CD4-positive, alpha-beta T cell treated with Interleukin-4 for 4 hours (primary cell): ENCODE measurements at places on chromosomes 3 and 15.

DNA sequence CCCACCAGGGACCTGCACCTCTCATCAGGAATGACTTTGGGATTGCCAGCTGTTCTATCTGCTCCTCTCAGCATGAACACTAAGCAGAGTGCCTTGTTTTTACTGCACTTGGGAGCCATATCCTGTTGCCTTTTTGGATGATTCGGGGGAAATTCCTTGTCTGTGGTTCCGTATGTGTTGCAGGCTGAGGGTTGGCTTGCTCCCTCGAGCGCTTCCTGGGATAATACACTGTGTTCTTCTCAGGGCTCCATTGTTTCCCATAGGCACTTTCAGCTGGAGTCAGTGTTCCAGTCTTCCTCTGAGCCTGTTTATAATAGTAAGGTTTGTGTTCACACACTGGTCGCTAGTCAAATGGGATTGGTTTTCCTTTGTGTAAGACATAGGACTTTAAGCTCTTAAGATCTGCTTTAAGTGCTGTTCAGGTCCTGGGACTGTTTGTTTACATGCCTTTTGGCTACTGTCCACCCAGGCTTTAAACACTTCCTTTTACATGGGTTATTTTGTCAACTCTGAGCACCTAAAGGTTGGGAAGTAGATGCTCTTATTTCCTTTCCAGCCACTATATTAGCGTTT, 23.4 kb downstream of the BOC start:
- DNase-seq = no peak

DNA sequence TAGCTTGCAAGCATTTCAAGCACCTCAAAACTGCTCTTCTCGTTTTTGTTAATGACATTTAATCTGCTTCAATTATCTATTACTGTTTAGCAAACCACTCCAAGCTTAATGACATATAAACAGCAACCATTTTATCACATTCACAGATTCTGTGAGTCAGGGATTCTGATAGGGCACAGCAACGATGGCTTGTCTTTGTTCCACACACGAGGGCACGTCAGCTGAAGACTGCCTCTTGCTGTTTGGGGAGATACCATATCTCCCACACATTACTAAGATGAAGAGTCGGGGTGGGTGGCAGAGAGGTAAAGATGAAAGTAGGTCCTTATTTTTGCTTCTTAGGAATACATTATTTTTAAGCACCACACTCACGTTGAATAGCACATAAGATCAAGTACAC, 19.3 kb downstream of the CPOX start:
- no peak for DNase-seq

GRCh38 chr3:4358273-4358672, 55.1 kb downstream of the SETMAR start:
- DNase-seq = no peak

- no peak for DNase-seq
These were observed 216.4 kb downstream of the TIGIT start for GRCh38 chr3:114510201-114510600.

DNA sequence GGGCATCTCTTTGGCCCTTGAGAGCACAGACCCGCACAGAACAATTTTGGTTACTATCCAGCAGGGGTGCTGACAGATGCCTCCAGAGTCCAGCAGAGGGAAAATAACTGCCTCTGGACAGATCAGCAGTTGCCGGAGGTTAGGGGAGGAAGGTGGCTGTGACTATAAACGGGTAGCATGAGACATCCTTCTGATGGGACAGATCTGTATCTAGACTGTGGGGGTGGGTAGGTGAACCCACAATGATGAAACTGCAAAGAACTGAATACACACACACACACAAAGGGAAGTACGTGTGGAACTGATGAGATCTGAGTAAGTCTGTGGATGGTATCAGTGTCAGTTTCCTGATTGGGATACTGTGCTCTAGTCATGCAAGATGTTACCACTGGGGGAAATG, 21.2 kb downstream of the ADAMTS7 start:
- DNase-seq = no peak

DNA sequence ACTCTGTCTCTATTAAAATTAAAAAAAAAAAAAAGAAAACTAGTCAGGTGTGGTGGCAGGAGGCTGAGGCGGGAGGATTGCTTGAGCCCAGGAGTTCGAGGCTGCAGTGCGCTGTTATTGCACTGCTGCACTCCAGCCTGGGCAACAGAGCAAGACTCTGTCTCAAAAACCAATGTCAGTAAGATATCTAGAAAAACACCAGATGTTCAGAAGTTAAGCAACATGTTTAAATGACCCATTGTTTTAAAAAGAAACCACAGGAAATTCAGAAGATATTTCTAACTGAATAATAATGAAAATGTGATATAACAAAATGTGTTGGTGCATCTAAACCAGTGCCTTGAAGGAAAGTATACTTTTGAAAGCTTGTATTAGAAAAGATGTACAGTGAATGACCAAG, 203.4 kb upstream of the CGNL1 start:
- no peak for DNase-seq

GRCh38 chr3:187212196-187212545, 14.9 kb downstream of the RTP1 start:
- DNase-seq = no peak

DNA sequence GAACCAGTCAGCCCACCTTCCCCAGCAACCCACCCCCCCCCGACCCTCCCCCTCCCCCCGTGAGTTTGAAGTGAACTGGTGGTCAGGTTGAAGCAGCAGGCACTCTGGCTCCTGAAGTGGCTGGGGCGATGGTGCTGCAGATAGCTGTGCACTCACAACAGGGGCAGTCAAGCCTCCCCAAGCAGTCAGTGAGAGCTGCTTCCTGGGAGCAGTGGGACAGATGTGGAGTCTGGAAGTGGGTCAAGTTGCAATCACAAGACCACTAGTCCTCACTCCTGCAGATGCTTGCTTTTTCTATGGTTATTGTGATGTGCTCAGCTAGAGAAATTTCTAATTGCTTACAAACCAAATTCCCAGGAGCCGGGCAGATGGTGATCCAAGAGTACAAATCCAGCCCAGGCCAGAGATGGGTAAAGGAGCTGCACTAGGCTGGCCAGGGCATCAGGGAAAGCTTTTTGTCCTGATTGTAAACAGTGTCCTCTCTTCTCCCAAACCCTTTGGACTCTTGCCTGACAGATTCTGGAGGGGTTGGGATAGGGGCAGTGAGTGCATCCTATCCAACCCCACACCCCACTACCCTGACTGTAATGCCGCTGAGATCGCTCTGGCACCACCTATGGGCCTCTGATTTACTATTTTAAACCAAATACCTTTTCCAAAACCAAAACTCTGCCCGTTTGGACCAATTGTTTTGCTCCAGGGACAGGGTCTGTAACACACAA, 9.8 kb upstream of the CLPX start:
- no peak for DNase-seq

- DNase-seq = no peak
These were observed 287.1 kb downstream of the NAALADL2 start for GRCh38 chr3:175146258-175146657.

DNA sequence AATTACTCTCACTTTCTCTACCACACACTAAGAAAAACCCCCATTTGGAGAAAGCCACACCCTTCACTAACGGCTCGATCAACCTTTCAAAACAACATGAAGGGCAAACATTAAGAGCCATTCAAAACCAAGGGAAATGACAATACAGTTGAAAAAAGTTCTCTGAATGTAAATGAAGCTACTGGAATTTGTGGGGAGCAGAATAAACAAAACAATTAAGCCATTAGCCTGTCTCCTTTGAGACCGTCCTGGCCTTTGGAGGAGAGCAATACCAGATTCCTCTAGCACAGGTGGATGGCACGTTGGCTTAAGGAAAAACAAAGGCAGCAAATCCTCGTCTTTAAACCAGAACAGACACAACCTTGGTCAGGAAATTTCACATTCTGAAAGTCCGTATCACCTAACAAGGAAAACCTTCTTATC, 18.7 kb downstream of the MYO1E start:
- DNase-seq = no peak

- DNase-seq = no peak
These were observed 62.9 kb downstream of the UMPS start for GRCh38 chr3:124793054-124793739.

DNA sequence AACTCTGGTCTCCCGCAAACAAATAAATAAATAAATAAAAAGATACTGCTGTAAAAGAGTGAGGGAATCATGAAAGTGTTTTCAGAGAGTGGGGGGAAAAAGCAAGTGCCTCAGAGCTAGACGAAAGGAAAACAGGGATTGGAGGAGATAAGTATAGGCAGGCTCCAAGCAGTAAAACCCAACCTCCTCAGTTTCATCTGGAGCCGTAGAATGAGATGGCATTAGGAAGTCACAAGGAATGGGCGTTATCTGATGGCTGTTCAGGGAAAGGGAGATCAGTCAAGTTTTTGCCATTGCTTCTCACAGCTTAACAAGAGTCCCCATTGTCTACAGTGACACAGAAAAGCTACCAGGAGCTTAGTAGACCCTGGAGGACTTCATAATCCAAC, 451.5 kb upstream of the PPP2R3A start:
- no peak for DNase-seq

DNA sequence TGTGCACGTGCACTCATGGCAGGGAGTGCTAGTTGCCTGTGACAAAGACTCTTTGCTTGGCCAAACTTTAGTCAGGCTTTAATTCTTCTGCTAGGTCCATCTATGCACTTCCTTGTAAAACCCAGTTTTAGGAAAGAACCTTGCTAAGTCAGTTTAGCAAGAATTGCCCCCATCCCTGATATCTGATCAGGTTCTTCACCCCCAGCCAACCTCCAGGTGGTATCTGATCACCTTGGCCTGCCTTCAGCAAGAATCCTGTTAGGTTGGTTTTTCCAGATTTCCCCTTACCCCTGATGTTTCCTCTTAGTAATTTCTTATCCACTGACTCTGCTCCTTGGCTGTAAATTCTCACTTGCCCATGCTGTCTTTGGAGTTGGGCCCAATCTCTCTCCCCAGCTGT, 8.4 kb downstream of the HSPBAP1 start:
- DNase-seq = no peak

DNA sequence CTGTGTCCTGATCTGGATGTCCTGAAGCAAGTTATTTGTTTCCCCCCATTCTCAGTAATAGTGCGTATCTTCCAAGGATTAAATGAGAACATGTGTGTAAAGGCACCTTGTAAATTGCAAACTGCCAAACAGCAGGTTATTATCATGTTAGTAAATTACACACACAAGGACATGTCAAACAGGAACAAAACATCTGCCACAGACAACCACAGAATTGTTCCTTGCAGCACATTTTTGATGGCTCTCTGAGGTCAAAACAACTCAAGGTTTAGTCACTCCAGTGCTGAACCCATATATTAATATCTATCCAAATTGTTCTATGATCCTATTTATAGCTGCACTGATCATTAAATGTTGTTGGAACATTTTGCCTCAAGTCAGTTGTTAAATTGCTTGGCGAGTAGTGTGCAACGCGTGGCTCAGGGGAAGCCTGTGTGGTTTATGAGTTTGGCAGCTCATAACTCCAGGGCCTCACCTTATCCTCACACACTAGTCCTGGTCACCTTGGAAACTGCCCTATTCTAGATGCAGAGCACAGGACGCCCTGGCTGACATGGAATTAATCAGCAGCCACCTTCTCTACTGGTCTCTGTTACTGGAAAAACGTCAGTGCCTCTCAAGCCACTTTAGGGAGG, 46.3 kb upstream of the CDV3 start:
- DNase-seq = no peak

GRCh38 chr3:39261726-39262125, 18.1 kb downstream of the CX3CR1 start:
- DNase-seq = no peak

- no peak for DNase-seq
These were observed 343.5 kb upstream of the ICE2 start for GRCh38 chr15:60822403-60822802.

- no peak for DNase-seq
These were observed 11.4 kb upstream of the C3orf22 start for GRCh38 chr3:126570103-126570541.
